ENCODE measurements at places on chromosomes 11 and 22.

DNA sequence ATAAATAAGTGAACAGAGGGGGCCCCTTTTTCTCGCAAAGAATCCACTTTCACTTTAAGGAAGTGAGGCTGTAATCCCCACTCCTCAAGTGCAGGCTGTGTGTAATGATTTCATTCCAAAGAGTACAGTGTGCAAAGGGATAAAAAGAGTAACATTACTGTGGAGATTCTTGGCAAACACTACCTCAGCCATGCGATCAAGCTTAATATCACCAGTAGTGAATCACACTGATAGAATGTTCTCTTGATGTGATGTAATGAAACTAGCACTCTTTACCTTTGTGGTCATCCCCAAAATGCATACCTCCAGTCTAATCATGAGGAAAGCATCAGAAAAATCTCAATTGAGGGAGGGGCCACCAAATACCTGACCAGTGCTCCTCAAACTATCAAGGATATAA lies 246.1 kb upstream of the CHORDC1 start:
- DNase-seq, result no peak

GRCh38 chr11:25981998-25982397 lies 349.9 kb upstream of the ANO3 start:
- no peak for DNase-seq

DNA sequence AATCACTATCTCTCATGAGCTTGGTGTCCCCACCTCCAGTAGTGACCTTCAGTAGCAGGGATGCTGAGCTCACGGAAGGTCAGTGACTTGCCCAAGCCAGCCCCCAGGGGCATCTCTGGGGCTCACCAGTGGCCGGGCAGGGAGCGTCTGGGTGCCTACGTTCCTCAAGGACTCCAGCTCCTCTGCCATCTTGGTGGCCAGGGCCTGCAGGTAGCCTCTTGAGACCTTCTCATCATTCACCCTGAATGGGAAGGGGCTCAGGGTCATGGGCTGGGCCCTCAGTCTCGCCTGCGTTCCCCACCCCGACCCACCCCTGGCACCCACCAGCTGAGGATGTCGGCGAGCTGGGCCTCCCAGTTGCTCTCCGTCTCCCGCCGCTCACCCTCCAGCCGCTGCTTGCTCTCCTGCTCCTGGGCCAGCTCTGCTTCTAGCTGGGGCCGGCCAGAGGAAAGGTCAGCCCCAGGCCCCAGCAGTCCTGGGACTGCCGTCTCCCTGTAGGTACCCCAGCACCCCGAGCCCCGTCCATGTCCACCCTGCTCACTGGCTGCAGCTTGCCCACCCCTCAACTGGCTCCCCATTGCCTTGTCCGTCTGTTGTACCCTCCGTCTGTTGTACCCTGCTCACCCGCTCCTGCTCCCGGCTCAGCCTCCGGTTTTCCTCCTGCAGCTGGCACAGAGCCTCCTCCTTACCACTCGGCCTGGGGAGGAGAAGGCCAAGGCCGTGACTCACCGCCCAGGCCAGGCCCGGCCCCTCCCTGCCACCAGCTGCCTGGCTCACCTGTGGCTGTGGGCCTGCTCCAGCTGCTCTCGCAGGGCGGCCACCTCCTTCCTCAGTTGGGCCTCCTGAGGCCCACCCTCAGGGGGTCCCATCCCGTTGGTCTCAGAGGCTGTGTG lies 9.5 kb downstream of the CDC42BPG start:
- DNase-seq, result no peak

DNA sequence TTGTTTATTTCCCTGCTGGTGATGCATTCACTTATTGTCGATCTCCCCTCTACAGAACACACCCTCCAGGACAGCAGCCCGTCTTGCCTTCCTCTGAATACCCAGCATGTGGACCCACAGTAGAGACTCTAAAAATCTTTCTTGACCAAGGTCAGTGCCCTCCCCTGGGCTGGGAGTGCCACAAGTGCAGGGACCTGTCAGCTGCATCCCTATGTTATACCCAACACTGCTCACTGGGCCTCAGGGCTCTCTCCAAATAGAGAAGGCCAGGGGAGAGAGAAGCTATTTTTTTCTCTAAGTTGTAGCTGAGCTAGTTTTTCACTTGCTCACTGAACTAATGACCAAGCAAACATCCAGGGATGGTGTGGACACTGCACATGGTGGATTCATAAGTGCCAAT lies 9.8 kb downstream of the KCNJ1 start:
- no peak for DNase-seq

DNA sequence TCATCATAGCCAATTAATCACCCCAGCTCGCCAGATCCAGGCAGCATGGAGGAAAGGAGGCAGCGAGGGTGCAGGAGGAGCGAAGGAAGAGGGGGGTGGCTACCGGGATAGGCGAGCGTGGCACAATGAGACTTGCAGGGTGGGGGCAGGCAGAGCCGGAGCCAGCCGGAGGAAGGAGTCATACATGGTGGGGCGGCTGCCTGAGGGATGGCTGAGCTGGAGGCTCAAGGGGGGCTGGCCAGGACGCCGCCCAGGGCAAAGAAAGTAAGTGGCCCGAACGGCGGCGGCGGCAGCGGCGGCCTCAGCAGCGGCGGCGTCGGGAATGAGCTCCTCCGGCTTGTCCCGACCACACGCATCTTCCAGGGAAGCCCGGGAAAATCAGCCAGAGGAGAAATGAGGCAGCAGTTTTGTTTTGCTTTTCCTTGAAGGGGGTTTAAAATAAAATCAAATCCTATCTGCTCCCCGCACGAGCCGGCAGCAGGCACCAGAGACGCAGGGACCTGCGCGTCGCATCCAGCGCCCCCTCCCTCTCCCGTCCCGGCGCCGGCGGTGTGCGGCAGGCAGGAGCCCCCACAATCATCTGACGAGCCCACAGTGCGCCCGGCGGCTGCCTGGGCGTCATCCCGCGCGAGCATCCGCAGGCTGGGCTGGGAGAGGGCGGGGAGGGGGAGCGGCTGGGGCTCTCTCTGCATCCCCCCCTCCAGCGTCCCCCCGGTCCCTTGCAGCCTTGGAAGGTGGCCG lies 263.6 kb downstream of the CTTN start:
- DNase-seq, result no peak

DNA sequence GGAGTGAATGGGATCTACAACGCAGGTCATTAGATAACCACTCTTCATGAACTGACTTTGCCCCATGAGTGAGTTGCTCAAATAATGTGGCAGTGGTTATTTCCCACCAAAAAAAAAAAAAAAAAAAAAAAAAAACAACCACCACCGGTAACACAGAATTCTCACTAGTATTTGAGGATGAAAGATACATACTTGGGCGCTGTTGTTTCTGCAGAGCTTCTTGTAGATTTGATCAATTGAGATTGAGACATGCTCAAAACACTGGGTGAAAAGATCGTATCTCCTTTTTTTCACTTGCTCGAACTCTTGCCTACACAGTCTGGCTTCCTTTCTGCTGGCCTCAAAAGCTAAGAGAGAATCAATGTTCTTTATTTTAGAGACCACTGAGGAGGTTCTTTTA lies 44.1 kb downstream of the FAM118A start:
- no peak for DNase-seq

DNA sequence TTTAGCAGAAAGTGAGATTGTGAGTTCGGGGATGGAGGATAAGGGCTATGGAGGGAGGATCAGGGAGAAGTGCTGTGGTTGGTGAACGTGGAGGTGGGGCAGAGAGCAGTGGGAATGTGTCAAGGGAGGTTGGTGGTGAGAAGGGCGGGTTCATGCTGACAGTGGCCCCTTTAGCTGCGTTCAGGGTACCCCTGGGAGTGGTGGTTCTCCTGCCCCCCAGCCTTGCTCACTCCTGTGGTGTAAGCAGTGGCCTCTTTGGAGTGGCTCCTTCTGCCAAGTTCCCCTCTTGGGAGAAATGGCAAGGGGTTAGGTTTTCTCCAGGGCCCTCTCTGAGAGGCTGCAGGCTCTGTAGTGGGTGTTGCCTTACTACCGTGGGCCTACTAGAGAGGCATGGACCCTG lies 16.1 kb upstream of the NECTIN1 start:
- DNase-seq, result no peak

- DNase-seq, result no peak
These were observed 42.6 kb downstream of the DKK3 start for GRCh38 chr11:11965656-11966353.

DNA sequence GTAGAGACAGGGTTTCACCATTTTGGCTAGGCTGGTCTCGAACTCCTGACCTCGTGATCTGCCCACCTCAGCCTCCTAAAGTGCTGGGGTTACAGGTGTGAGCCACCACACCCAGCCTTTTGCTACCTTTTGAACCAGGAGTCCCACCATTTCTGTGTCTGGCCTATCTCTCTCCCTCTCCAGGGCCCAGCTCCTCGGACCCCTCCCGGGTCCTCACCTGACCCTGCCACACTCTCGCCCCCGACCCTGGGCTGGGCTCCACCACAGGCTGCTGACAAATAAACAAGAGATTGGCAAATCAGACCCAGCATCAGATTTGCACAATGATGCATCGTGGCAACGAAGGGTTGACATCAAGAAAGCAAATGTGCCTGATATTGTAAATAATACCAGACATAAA lies 8.8 kb downstream of the KRTAP5-5 start:
- no peak for DNase-seq

DNA sequence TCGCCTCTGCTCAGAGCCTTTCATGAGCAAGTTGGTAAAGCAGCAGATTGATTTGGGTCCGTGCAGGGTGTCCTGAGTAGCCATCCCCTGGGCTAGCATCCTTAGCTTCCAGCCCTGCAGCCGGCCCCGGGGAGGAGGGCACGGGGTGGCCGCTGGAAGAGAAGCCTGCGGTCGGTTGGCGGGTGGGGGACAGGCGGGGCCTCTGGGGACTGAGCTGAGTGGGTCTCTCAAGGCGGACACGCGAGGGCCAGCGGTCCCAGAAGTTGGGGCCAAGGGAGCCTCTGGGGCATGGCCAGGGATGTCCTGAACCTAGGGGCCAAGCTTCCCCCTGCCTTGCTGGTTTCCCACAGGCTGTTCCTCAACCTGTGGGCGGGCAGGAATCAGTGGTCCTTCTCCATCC lies 143.0 kb downstream of the TBC1D22A start:
- DNase-seq, result no peak

DNA sequence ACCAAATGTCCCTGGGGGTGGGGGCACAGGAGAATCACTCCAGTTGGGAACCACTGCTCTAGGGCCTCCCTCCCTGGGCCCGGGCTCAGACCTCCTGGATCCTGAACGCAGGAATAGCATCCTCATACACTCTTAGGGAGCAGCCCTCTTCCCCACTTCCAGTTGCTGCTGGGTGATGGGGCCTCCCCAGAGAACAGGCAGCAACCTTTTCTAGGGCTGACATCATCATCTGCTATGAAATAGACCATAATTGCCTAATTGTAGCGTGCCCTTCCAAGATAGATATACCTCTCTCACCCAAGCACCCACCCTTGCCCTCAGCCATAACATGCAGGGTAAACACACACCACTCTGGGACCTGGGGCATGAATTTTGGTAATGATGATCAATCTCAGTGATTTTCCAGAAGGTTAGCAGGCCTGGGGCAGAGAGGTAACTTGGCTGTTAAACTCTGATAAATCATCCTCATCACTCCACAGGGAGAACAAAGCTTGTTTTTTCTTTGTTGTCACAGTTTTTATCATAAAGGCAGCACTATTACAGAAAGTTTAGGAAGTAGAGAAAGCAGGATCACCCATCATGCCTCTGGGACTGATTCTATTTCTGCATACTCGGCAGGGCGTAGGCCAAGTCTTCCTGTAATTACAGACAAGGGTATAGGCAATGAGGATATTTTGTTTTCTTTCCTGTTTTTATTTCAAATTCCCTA lies 88.3 kb upstream of the PRDM11 start:
- no peak for DNase-seq

- DNase-seq, result no peak
These were observed 940 bp upstream of the C11orf91 start for GRCh38 chr11:33701302-33702230.

DNA sequence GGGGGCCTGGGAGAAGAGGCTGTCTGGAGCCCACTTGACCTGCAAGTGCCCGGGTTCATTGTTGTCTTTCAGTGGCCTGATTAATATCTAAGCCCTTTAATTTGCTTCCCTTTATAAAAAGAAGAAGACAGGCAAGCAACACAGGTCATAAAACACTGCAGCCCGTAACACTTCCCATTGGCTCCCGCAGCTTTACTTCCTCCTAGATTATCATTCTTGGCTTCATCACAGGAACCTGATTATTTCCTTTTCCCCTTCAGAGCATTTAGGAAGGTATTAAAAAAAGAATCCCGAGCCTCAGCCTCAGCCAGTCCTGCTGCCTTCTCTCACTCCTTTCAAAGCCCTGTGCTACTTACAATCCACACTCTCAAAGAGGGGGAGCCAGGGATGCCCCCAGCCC lies 183.2 kb downstream of the GRIK4 start:
- no peak for DNase-seq

GRCh38 chr22:47196166-47196849 lies 433.9 kb downstream of the TBC1D22A start:
- no peak for DNase-seq

GRCh38 chr11:83192606-83193245 lies 786 bp upstream of the ANKRD42 start:
- no peak for DNase-seq

GRCh38 chr11:64251753-64252002 lies 348 bp downstream of the PLCB3 start:
- no peak for DNase-seq

GRCh38 chr11:45410391-45411227 lies 124.5 kb upstream of the SYT13 start:
- DNase-seq, result no peak

- no peak for DNase-seq
These were observed 75.4 kb upstream of the KCNQ1OT1 start for GRCh38 chr11:2775083-2775625.

DNA sequence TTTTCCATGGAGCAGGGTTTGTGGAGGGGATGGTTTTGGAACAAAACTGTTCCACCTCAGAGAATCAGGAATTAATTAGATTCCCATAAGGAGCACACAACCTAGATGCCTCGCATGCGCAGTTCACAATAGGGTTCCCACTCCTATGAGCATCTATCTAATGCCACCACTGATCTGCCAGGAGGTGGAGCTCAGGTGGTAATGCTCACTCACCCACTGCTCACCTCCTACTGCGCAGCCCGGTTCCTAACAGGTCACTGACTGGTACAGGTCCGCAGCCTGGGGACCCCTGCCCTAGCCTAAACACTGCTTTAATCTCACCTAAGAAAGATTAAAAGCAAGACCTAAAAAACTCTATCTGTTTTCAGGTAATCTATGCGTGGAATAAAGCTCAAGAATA lies 553.0 kb downstream of the JRKL start:
- DNase-seq, result no peak

DNA sequence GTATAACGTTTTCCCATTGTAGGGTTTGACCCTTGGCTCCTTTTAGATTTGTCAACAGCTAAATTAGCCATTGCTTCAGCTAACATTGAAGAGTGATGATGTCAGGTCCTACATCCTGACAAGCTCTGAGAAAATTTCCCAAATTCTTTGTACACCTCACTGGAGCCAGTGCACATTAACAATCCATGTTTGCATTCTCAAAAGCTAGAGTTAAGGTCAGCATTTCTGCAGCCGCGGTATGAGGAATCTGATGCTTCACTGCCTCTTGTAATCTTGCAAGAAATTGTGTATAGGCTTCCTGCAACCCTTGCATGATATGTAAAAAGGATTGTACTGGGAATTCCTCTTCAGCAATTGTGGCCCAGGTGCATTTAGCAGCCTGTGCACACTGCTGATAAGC lies 33.1 kb upstream of the NCAM1 start:
- DNase-seq, result no peak

- DNase-seq, result no peak
These were observed 14.0 kb upstream of the AMPD3 start for GRCh38 chr11:10441091-10441490.

Measured in cortex of kidney (tissue), 1 donor.